ENCODE measurements at places on chromosomes 2 and 18.

GRCh38 chr2:52395912-52396311 is 1364.0 kb upstream of the NRXN1 start:
- no peak for DNase-seq

- DNase-seq = no peak
These were observed 3.4 kb downstream of the MAP4K3 start for GRCh38 chr2:39433586-39434195.

GRCh38 chr2:234930397-234930796 is 21.4 kb upstream of the SH3BP4 start:
- no peak for DNase-seq

GRCh38 chr2:223989206-223989855 is 32.1 kb downstream of the MRPL44 start:
- no peak for DNase-seq

DNA sequence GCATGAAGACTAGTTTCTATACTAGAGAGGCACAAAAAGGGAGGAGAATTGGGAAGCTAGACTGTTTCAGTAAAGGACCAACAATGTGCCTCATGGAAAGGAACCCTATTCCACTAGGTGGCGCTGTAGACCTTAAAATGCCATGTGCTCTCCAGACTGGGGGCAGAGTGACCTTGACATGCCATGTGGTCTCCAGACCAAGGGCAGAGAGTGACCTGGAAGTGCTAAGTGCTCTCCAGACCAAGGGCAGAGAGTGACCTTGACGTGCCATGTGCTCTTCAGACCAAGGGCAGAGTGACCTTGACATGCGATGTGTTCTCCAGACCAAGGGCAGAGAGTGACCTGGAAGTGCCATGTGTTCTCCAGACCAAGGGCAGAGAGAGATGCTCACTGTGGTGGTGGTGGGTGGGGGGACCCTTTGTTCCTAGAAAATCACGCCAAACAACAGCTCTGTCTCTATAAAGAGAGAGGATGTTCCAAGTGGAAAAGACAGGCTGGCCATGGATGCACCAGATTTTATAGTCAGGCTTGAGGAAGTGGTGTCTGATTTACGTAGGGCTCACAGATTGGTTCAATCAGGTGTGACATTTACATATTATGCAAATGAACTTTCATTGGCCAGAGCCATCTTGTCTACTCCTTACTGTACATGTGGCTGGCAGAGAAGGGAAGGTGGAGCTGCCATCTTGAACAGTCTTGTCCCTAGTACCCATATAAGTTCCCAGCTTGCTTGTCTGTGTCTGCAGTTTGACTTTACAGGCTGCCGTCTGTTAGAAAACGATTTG is 344.0 kb upstream of the DDX18 start:
- peak; percentile 36 for DNase-seq

- DNase-seq = no peak
These were observed 116.7 kb downstream of the PRKCE start for GRCh38 chr2:45768208-45768607.

GRCh38 chr18:11518788-11519685 is 90.4 kb upstream of the SLC35G4 start:
- DNase-seq = peak; percentile 65

DNA sequence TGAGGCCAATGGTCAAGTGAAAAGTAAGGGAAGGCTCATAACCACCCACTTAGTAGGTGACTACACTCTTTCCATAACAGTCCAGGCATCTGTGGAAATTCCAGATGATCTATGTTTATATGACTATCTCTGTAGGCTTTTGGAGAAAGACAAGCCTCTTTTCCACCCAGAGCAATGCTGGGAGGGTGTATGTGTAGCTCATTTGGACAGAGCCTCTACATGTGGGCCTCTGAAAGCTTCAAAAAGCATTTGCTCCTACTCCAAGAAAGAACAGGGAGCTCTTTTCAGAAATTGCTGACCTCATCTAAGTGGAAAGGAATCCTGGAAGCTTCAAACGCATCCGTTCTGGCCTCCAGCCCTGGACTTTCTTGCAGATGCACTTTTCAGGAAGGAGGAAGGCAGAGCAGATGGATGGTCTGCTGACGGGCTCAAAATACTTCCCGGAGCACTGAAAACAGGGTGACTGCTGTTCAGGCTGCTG is 308.7 kb downstream of the LRATD1 start:
- DNase-seq = no peak

DNA sequence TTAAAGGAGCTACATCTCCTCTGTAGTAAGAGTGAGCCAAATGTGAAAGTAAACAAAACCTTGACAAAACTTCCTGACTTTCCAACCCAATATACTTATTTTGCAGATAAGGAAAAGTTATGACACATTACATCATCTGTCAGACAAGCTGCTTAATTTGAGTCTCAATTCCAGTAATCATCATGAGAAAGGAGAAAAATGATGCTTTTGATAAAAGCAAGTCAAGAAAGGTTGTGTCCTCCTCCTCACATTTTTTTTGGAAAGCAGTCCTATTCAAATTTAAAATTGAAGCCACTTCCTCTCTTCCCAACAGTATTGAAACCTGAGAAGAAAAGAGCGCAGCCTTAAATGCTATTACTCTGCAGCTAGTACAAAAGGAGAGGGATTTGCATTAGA is 519.6 kb downstream of the LRP1B start:
- DNase-seq = no peak

DNA sequence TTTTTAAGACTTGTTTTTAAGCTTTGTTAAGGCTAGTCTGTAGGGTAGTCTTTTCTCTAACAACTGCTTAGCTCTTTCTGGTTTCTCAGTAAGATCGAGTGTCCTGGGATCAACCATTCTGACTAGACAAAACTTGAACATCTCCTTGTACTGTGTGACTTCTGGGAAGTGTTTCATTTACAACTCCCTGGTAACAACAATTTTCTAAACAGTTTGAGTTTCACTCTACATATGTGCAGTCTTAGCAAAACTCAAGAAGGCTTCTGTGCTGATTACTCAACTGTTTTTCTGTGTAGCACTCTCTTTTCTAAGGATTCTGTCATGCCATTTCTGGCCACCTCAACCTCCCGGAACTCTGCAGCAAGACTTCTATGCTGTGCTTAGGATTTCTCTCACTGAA is 204.5 kb downstream of the KIAA1328 start:
- DNase-seq = no peak

DNA sequence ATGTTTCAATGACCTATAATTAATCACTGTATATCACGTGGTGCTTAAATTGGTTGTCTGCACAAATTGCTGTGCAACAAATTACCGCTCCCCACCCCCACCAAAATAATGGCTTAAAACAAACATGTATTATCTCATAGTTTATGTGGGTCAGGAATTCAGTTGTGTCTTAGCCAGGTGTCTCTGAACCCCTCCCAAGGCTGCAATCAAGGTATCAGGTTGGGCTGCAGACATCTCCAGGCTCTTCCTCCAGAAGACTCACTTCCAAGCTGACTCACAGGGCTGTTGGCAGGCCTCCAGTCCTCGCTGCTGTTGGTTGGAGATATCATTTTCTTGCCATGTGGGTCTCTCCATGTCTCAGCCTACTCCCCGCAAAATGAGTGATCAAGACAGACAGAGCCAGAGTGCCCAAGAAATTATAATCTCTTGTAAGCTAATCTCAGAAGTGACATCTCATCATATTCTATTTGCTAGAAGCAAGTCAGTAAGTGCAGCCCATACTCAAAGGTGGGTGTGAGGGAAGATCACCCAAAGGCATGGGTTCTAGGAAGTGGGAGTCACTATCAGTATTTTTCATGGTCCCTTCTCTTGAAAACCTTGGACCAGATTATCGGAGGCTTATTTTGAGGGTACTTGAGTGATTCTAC is 38.4 kb downstream of the SPC25 start:
- no peak for DNase-seq

GRCh38 chr2:23912054-23912453 is 14.9 kb downstream of the ATAD2B start:
- DNase-seq = no peak

- no peak for DNase-seq
These were observed 160.3 kb downstream of the EN1 start for GRCh38 chr2:118687192-118687591.

DNA sequence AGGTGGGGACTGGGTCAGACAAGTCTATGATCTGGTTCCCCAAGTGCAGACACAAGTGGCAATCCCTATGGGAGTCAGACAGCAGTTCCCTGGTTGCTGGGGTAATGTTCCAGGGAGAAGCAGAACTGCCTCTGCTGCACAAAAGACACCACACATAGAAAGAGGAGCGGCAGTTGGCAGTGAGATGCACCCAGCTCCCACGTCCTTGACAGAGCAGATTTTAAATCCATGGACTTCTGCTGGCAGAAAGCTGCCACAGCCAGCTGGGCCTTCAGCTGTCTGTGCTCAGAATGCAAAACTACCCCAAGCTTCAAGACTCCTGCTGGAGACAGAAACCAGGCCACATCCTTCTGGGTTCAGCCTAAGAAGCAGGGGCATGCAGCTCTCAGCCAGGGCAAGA is 147.2 kb downstream of the ETAA1 start:
- no peak for DNase-seq

DNA sequence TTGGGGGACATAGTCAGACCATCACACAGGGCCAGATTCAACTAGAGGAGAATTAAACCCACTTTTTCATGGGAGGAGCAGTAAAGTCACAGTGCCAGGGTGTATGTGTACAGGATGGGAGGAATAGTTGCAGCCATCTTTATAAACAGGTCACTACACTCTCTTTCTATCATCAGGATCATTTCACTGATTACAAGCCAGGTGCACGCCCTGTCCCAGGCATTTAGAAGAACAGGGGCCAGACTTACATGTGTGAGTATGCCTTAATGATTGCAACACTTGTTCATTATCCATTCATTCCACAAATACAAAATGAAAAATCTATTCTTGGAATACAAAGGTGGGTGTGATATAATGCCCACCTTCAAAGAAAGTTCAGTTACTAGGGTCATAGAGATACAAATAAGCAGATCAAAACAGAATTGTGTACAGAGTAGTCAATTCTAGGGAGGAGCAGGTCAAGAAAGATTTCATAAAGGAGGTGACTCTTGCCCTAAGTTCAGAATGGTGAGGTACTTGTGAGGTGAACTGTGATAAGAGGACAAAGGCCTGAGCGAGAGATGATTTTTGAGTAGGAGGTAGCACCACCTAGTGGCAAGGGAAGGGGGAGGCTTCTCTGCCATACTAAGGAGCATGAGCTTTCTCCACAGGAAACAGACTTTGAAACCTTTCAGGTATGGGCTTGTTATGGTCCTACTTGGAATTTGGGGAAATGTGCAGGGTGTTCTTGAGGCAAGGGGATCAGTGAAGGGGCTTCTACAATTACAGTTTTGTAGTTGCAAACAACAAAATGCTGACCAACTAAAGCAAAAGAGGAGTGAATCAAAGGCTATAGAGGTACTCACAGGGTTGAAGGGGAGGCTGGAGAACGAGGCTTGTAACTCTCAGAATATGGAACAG is 156.3 kb downstream of the SUCLG1 start:
- peak; percentile 62 for DNase-seq

GRCh38 chr2:151114874-151115273 is 146.8 kb downstream of the RBM43 start:
- DNase-seq = no peak

DNA sequence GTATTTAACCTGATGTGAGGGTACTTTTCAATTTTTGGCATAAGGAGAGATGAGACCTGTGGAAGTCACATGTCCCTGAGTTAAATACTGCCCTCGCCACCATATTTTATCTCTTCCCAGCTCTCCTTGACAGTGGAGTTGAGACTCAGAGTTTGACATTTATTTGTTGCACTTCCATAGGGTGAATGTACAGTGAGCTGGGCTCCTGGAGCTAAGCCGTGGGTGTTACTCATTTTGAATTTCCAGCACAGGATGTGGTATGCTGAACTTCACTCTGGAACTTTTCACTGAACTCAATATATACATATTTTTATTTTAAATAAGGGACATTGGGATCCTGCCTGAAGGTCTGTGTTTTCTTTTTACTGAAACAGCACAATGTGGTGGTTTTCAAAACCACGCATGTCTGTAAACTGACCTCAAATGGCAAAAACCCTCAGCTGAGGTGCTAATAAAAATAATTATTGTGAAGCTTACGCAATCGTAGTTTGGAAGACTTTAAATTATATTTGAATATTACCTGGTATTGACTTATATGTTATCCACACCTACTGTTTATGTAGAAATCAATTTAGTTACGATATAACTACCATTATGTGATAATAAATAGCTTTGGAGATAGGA is 12.1 kb downstream of the RNF144A start:
- DNase-seq = no peak

DNA sequence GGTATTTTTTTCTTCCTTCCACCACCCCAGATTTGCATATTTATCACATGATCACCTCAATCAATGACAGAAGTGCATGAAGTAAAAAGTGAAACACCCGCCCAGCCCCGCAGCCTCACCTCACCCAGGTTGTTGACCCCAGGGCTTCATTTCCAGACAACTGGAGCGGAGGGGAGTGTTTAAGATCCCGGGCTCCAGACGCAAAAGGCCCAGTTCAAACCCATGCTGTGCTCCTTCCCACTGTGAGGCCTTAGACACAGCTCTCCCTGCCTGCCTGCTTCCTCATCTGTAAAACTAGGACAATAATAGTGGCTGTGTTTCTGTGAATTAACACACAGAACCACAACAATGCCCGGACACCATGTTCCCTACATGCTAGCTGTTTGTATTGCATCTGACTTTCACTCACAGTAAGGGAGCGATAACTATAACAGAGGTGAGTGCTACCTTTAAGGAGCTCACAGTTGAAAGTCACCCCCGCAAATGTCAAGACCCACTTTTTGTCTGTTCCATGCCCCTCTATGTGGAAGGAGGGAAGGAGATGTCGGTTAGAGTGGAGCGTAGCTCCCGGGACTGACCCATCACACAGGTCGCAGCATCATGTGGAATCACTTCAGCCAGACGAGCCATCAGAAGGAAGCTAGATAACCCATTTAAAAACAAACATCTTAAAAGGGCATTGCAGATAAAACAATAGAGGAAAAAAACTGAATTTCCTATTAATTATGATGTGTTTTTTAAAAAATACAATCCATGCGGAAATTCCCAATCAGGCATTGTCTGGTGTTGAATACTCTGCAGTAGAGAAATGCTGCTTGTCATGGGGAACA is 77.5 kb upstream of the DAPL1 start:
- no peak for DNase-seq

DNA sequence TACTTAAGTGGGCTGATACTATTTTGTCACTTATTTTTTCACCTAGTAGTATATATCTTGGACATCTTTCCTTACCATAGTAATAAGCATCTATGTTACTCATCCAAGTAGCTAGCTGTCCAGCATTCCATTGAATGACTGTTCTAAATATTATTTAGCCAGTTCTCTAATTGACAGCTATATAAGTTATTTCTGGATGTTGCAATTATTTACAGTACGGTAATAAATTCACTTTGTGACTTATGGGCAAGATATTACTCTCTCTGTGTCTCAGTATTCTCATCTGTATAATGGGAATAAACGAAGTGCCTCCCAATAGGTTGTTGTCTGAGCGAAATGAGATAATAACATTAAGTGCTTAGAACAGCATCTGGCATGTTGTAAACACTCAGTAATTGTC is 46.6 kb upstream of the AGAP1 start:
- no peak for DNase-seq

DNA sequence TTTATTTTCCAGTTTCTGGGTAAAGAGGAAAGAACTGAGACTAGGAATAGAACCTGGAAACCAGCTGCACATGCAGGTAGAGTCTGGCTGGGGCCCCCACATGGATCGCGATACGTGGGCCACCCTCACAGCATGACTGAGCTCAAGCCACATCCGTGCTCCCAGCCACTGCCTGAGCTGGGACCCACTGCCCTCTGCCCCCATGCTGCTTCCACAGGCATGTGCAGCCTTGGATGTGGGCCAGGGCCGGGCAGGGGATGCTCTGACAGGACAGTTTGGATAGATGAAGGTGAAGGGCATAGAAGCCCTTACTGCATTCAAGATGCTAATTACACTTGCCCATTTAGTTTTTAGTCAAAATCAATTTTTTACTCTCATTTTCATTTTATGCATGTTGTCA is 321.2 kb downstream of the DCDC2C start:
- DNase-seq = no peak
